Fibroblast of skin of left quadriceps (primary cell): ENCODE measurements at places on chromosomes 7 and 10.
A peak's percentile ranks its signal among the peaks of the same experiment; 100 is the strongest.

GRCh38 chr10:51421853-51422252, 277.5 kb downstream of the CSTF2T start:
- no peak for DNase-seq

GRCh38 chr7:276230-276835, 13.6 kb upstream of the FOXL3 start:
- no peak for DNase-seq

- DNase-seq, result peak; percentile 93
Observed at GRCh38 chr7:47153058-47153457, 428.9 kb downstream of the TNS3 start.

GRCh38 chr10:13840036-13840435, 253.3 kb downstream of the PRPF18 start:
- no peak for DNase-seq

DNA sequence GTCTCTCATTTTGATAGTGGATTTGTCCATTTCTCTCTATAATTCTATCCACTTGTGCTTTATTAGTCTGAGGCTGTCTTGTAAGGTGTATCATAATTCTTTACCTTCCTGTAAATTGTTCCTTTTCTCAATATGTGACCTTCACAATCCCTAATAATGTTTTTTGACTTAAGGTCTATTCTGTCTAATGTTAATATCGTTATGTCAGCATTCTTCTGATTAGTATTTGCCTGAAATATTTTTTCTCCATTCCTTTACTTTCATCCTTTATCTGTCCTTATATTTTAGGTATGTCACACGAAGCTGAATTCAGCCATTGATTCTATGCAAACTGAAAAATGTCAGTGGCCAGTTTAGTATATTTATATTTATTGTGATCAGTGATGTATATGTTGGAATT, 99.8 kb downstream of the HBP1 start:
- DNase-seq, result no peak
